ENCODE measurements at places on chromosomes 1 and 21.

DNA sequence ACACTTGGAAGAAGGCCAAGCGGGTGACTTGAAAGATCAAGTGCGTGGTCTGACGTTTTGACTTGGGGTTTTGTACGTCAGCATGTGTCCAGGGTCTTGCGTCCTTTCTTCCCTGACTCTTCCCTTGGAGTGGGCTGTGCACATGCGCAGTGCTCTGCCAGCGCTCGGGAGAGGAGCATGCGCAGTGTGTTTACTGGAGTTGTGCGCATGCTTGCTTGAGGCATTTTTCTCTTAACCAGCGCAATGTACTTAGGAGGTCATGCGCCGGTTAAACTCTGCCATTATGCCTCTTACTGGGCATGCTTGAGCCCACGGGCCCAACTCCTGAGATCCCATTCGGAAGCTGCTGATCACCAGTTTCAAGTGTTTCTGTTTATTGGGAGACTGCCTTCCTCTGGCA is 242.5 kb upstream of the AJAP1 start:
- no peak for DNase-seq

DNA sequence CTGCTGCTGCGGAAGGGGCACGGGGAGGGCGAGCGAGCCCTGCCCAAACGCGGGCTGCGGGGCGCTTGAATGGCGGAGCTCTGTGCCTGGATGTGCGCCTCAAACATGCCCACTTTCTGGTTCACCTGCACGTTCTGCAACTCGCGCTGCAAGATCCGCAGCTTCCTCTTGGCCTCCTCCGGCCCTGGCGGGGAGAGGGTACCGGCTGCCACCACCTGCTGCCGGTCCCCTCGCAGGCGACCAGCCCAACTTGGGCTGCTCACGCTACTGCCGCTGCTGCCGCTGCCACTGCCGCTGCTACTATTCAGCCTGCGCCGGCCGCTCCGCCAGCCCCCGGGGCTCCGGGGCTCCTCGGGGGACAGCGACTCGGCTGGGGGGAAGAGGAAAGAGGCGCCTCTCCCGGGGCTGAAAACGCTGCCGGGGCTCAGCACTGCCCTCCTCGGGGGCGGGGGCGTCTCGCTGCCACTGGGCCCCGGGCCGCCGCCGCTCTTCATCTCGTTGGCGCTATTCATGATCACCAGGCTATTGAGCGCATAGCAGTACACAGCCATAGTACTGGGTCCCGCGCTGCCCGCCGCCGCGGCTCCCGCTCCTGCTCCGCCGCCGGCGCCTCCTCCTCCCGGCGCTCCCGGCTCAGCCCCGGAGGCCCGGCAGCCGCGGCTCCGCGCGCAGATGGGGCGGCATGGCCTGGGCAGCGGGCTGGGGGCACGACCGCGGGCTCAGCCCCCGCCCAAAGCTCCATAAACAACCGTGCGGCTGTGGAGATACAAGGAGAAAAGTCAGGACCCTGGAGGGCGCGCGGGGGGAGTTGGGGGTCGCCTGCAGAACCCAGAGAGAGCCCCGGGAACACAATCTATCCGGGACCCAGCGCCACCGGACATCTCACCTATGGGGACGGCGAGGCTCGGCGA is 1.9 kb downstream of the ITPKB start:
- peak; percentile 41 for DNase-seq

DNA sequence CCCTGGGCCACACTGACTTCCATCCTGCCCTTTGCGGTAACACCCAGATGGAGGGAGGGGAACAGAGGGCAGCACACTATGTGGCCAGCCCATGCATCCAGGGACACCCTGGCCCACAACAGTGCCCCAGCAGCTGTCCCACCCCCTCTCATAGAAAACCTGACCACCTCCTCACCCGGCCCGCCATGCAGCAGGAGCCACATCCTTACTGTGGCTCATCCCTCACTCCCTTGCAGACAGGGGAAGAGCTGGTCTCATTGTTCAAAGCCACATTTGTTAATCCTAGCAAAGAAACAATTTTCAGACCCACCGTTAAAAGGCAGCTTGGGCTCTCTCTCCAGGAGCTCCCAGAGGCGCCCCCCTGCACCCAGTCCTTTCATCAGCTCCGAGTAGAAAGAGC is 23.2 kb upstream of the NUP133 start:
- no peak for DNase-seq

GRCh38 chr1:143652744-143653428 is 318.9 kb downstream of the FAM72C start:
- no peak for DNase-seq

- no peak for DNase-seq
These were observed 666 bp downstream of the PAFAH2 start for GRCh38 chr1:25996966-25997827.

DNA sequence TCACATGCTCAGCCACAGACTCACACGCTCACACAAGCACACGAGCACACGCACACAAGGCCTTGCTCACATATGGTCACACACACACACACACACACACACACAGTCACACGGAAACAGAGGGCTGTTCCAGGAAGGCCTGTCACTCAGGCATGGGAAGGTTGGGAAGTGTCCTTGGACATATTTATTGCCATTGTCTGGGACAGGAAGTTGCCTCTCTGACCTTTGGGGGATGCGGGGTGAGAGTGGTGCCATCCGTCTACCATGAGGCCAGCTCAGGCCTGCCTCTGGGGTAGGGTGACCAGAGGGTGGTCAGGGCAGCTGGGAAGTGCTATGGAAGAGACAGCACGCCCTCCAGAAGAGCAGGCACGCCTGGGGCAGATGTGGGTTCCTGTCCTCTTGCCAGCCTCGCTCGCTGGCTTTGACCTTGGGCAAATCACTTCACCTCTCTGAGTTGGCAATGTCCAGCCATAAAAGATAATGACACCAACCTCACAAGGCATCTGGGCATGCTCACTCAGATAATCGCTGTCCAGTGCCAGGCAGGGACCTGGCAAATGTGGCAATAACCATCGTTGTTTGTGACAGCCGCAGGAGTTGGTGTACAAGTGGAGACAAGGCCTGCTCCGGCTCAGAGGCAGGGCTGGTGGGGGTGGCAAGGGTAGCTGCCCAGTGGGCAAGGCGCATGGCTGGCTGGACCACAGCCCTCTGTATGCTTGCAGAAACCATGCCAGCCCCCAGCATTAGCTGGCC is 8.0 kb upstream of the GUCA2A start:
- no peak for DNase-seq

DNA sequence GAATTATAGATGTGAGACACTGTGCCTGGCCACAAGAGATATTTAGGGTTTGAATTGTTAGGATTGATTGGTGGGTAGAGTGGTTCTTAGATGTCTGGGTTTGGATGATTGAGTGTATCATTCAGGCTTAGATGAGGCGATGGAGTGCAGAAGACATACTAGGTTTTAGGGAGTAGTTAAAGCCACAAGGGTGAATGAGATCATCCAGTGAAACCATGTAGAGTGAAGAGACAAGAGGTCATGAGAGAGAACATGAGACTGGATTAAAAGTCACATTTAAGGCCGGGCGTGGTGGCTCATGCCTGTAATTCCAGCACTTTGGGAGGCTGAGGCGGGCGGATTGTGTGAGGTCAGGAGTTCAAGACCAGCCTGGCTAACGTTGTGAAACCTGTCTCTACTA is 37.2 kb downstream of the ZFYVE9 start:
- DNase-seq: no peak

- no peak for DNase-seq
These were observed 51.9 kb downstream of the IL12RB2 start for GRCh38 chr1:67359592-67359991.

DNA sequence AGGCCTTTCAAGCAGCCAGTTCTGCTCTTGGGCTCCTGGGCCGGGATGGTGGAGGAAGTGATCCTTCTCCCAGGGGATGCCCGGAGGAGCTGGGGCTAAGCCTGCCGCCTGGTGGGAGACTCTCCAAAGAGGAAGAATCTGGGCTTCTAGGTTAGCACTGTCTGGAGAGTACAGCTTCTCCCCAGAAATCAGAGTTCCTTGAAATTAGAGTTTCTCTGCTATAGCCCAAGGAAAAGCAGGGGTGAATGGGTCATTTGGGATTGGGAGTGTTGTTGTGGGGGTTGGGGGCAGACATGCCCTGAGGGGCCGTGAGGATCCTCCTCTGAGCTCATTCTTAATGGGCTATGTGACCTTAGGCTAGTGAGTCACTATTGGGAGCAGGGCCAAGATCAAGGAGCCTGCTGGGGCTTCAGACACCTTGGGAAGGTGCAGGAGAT is 6.5 kb downstream of the LGR6 start:
- peak; percentile 43 for DNase-seq

DNA sequence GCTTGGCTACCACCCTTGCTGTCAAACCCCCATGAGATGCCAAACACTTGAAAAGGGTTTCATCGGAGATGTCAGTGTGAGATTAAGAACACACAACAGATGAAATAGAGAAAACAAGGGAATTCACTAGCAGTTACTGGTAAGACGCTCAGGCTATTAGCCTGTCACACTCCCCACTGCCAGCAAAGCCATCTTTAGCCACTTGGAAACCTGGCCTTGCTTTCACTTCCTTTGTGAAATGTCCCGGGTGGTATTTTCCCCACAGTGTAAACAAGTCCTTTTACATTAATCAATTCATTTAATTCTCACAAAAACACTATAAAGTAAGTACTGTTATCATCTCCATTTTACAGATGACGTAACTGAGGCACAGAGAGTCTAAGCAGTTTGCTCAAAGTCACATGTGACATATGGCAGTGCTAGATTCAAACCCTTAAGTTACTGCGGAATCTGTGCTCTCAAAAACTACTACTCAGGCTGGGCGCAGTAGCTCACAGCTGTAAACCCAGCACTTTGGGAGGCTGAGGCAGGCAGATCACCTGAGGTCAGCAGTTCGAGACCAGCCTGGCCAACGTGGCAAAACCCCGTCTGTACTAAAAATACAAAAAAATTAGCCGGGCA is 32.7 kb upstream of the KHDRBS1 start:
- DNase-seq: no peak

DNA sequence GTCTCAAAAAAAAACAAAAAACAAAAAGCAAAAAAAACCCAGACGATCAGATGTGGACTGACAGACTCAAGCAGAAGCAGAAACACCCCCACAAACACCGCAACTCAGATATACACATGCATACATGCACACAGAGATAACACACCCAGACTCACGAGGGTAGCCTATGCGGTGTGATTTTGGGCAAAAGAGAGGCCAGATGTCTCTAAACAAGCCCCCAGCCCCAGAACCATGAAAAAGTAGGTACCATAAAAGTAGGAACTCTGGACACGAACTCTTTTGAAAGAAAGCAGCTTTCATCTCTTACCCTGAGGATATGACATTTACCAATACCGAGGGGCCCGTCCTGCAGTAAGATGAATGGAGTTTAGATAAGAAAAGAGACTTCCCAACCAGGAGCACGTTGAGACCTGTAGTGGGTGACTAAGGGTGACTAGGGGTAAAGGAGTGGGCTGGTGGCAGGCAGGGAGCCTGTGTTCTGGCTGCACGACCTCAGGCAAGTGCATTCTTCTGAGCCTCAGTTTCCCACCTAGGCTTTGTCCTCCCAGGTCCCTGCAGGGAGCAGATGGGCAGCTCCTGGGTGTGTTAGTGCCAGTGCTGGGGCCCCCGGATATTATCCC is 1.5 kb upstream of the TINAGL1 start:
- no peak for DNase-seq

DNA sequence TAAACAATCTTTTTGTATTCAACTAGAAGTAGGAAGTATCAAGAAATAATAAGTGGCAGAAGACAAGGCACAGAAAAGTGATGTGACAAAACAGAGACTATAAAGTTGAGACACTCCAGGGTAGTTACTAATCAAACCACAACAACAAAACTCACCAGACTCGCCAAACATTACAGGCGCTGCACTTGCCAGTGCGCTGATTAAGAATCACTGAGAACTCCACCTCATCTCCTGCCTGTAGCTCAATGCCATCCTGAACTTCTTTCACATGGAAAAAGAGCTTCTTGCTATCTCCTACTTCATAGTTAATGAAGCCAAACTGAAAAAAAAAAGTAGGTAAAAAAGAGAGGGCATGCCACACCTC is 2.8 kb upstream of the NRAS start:
- no peak for DNase-seq

- peak; percentile 92 for DNase-seq
These were observed 2.7 kb downstream of the SH2D2A start for GRCh38 chr1:156813750-156814570.

GRCh38 chr1:206449565-206449964 is 20.7 kb upstream of the IKBKE start:
- no peak for DNase-seq

DNA sequence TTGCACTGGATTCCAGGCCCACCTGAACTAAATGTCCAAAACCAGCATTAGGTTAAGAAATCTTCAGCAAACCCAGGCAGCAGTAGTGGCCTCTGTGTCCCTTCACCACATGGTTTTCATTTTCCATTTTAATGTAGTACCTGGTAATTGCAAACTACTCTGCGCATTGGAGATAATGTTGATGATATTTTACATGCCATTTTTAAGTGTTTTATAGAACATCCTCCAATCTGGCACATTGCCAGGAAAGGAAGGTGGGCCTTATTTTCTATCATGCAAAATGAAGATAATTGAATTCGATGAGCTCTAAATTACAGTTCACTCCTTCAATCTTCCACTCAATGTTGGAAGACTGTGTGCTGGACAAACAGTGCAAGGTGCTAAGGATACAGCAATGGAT is 89.5 kb downstream of the ZC3H11B start:
- no peak for DNase-seq

DNA sequence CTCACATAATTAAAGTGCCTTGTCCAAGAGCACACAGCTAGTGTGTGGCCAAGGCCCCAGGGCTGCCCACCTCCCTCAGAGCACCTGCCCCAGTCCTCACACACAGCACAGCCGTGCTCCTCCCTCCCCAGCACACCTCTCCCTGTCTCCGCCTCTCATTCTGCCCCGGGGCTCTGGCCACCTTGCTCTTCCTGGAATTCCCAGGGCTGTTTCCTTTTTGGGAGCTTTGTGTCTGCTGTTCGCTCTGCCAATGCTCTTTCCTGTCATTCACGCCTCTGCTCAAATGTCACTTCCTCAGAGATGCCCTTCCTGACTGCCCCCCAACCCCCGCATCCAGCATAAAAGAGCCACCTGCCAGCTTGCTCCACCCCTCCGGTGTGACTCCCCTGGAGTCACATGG is 13.3 kb downstream of the SLC6A17 start:
- DNase-seq: no peak

DNA sequence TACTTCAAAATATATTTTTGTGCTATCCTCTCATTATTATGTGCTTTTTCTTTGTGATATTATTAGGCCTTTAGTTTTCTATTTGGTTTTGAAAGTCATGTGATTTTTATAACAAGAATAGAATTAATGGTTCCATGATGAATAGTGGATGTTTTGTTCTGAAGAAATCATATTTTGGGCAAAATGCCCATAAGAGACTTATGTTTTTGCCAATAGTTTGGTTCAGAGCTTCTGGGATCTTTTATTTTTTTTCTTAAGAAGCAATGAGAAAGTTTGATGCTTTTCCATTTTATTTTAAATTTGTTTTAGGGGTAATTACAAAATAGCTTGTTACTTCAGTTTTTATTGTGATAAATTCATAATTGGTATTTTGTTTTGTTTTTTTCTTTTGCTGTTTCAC is 49.8 kb downstream of the LYPLAL1 start:
- DNase-seq: no peak

Data from iPS-NIHi11 (cell line).